Cardiac fibroblast (primary cell): ENCODE measurements at places on chromosomes 2 and 18.

- no peak for DNase-seq
These were observed 138.6 kb upstream of the CDCA7 start for GRCh38 chr2:173216051-173216450.

DNA sequence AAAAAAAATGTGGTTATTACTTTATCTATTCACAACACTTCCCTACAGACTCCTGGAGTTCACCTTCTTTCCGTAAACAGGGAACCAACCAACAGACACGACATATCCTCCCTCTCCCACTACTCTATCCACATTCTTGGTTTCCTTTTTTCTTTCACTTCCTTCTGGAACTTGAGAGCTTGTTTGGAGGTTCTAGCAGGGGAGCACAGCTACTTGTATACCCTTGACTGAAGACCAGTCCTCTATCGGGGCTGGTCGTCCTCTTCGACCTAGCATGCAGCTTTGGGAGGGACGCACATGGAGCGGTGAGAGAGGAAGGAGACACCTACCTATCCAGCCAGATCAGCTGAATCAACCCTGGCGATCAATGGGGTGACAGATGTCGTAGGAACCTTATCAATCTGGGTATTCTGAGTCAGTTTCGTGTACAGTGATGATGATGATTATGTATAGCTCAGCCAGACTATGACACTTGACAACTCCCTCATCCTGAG lies 43.5 kb upstream of the MSH2 start:
- no peak for DNase-seq

GRCh38 chr2:147051814-147052213 lies 793.0 kb upstream of the ACVR2A start:
- no peak for DNase-seq

GRCh38 chr2:108363024-108363907 lies 14.5 kb upstream of the SULT1C4 start:
- no peak for DNase-seq

- peak; percentile 83 for DNase-seq
These were observed 70.1 kb downstream of the QPCT start for GRCh38 chr2:37414470-37414949.

DNA sequence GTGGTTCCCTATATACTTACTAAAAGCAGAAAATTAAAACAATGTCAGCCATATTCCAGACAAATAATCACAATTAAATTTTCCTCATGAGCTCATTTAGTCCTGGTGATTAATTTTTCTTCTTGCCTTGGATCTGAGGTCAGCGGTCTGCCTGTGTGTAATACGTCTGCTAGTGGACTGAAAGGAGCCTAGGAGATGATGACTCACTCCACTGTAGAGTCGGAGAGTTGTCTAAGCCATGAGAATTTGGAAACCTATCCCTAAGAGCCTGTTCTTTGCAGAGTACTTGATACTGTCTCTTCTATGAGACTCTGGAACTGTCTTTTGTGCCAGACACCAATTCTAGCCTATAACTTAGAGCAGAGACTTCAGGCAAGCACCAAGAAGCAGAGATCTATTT lies 94.2 kb upstream of the RAB27B start:
- DNase-seq, result peak; percentile 88

- DNase-seq, result peak; percentile 16
These were observed 281.7 kb downstream of the CCDC85A start for GRCh38 chr2:56465491-56465890.

DNA sequence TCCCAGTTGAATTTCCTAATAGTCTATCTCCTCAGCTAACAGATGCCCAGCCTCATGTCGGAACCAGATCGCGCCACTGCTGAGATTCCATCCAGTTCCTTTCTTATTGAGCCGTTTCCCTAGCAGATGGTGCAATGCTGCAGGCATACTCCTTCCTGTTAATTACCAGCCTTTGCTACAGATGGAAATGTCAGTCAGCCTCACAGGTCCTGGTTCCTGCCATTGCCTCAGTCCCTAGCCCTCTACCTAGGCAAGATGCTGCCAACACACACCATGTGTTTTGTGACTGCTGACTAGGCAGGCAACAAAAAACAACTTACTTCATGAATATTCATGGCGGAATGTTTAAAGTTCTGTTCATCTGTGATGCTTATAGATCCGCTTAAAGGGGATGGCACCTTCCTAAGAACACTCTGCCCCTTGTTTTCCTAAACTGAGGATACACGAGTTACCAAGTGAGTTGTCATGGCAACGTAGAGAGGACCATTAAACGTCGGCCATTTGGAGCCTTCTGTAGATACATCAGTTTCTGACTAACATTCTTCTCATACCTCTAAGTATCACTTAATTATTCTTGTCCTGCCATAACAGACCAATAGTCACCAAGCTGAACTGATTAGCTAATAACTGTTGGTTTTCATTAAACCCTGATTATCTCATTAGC lies 749.5 kb downstream of the RNF144A start:
- no peak for DNase-seq

DNA sequence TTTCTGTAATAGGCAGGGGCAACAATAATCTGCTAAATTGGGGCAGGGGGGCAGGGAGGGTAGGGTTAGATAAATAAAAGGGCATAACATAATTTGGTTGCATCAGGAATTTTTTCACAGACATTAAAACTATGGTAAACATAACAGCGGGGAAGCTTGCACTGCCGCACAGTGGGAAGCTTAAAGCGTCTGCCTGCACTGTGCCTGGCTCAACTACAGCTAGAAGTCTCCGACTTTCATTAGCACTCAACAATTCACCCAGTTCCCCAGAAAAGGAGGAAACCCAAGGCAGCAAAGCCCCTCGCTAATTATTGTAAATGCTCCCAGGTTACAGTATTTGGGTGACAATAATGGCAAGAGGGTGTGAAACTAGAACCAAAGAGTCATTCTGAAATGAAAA lies 562.9 kb downstream of the ARHGAP15 start:
- DNase-seq, result no peak

DNA sequence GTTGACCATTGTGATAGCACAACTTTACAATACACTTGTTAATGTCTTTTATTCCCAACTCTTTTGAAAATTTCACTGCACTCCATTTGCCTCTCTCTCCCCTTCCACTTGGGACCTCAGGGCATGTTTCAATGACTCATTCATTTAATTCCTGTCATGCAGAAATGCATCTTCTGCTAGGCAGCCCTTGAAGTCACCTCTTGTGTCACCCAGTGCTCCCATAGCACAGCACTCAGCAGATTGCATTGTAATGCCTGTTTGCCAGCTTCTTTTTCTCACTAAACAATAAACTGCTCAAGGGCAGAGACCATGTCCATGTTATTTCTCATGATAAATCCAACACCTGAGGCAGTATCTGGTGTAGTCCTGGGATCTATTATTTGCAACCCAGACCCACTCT lies 85.9 kb upstream of the ACSL3 start:
- no peak for DNase-seq

DNA sequence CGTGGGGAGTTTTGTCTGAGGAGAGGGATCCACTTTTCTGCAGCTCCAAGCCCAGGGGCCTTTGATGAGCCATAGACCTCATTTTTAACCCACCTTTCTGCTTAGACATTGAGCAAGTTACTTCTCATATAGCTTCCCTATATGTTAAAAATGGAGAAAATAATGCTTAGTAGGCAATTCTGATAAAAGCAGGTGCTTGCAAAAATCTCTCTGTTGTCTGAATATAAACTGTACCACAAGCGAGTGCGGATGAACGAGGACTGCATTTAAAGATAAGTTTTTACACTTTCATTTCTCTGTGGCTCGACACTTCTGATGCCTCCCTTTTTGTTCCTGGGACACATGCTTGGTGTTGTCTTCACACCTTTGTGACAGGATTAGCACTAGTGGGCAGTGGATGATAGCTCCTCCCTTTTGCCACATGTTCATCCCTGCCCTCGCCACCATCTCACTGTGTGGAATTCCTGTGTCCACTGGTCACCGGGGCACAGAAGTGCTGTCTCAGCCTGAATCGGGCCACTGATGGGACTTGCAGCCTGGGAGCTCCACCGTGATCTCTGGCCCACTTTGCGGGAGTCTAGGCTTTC lies 1.6 kb downstream of the TYMS start:
- no peak for DNase-seq

DNA sequence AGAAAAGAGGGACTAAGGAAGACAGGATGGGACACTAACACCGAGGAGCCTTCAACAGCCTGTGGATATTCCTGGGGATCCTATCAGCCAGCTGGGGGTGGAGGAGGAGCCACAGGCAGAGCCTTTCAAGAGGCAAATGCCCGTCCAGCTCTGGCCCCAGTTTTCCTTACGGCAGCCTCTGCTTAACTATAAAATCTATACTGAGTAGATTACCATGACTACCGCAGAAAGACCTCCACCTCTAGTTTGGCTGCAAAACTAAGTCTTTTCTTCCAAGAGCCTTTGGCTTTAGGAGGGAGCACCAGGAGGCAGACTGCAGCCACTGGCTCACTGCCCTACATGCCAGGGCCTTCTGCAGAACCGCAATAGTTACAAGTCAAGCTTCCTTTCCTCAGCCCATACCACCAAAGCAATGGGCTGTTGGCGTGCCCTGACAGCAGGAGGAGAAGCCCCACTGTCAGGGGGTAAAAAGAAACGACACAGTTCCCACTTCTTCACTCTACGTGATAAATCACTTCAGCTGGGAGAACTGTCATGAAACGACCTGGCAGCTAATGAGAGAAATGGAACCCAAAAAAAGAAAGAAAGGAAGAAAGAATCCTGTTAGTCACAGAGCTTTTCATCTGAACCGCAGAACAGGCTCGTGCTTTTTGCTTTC lies 25.1 kb upstream of the CREB1 start:
- peak; percentile 59 for DNase-seq

DNA sequence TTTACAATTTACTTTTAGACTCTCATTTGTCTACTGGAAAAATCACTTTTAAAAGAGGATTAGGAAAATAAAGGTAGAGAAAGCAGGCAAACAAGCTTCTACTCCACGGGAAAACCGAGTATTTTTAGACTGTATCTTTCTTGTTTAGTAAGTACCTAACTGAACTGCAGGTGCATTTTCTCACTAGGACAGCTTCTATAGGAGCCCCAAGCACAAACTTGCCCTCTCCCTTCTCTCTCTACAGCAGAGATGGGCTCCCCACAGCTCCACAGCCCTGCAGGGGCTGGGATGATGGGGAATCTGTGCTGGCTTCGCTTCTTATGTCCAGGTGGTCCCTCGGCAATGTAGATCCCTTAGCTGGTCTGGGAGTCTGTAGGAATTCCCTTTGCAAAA lies 16.2 kb downstream of the PSTPIP2 start:
- DNase-seq, result no peak
